H1 (cell line): ENCODE measurements at places on chromosomes 2 and 18. TPM values are rescaled to one million over a fixed set of nuclear protein-coding genes. Genes with fewer than 3 reads are reported as not detected.

- DNase-seq: no peak
These were observed 68.0 kb upstream of the RIOK3 start for GRCh38 chr18:23384778-23385736.

- no peak for DNase-seq
These were observed 9.8 kb downstream of the GATA6 start for GRCh38 chr18:22179174-22179573.

GRCh38 chr2:230317366-230317765, 9.6 kb upstream of the SP140L start:
- no peak for DNase-seq

GRCh38 chr2:96799623-96799935, 16.5 kb upstream of the CNNM3 start:
- no peak for DNase-seq

DNA sequence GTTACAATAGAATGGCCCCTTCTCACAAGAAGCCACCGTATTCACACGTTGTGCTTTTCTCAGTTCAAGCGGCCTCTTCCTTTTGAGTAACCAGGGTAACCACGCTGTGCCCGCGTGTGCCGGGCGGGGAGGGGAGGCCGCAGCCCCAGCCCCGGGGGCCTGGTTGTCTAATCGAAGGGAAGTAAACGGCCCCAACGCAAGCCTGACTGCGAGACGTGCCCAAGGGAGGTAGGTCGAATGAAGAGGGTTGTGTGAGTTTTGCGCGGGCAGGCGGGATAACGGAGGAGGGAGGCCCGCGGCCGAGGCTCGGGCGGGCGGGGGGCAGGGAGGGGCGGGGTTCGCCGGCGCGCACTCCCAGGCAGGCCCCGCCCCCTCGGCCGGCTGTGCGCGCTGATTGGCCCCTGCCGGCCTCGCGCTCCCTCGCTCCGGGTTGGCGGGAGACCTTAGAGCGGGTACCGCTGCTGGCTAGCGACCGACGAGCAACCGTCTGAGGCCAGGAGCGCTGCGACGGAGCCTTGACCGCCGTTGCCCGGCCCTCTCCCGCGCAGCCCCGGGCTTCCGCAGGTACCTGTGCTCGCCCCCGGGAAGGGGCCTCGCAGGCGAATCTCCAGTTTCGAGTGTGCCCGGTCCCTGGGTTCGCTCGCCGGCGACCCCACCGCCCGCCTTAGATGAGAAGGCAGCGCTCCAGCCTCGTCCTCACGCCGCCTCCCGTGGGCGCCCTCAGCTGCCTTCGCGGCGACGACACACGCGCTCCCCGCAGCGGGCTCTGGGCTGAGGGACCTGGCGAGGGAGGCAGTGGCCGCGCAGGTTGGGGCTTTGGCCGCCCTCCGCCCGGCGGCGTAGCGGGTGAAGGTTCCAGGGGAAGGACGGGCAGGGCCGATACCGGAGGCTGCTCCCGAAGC, at the start of gene SPDYA:
Gene SPDYA, plus strand, starts transcription at position 451 of the 902 bp plus-strand sequence. CDS start 5,181 bp downstream, outside the sequence.
- peak; percentile 86 for DNase-seq

DNA sequence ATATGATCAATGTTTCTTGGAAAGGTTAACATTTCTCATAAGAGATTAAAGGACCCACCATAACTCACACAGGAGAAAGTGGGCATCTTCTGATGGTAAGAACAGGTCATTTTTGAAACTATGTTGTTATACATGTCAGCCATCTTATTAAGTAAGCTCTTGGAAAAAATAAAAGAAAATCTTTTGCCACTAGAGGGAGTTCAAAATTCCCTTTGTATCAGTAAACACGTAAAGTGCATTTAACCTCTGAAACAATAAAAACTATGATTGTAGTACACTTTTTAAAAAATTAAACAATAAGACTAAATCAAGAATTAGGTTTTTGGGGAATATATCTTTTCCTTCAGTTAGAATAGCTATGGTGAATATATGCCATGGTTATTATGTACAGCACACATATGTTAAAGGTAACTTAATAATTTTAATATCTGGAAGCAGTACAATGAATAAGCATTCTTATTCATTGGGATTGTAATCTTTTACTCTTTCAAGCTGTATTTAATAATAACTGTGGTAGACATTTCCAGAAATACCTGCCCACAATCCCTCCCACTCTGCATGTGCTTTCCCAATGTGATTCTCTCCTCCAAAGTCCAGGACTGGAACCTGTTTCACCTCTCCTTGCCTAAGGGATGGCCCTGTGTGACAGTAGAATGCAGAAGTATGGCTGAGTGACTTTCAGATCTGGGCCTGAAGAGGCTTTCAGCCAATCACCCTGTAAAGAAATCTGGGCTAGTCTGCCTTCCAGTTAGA, 64.2 kb downstream of the RBMS1 start:
- DNase-seq: no peak

- DNase-seq: no peak
These were observed 29.4 kb upstream of the LPIN2 start for GRCh38 chr18:3042379-3042778.

DNA sequence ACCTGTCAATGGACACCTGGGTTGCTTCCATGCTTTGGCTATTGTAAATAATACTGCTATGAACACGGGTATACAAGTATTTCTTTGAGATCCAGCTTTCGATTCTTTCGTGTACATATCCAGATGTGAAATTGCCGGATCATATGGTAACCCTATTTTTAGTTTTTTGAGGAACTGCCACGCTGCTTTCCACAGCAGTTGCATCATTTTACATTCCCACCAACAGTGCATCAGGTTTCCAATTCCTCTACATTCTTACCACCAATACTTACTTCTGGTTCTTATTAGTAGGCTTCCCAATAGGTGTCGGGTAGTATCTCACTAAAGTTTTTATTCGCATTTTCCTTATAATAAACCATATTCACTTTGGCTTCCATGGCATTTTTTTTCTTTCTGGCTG, 69.6 kb downstream of the PID1 start:
- DNase-seq: no peak

DNA sequence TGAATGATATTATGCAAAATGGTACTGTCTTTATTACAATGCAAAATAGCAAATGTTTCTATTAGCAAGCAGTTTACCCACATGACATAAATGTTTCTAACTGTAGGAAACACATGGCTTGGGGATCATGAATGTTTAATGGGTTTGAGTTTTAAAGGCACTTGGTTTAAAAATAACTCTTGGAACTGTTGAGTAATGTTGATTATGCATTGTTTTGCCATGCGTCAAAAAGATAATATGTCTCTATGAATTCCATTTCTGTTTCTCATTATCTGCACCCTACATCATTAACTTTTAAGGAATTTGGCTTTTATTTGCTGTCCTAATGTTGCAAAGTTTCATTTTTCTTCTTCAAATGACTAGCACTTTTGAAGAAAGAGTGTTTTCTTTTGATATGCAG, 1355.5 kb downstream of the SUCLG1 start:
- DNase-seq: no peak

DNA sequence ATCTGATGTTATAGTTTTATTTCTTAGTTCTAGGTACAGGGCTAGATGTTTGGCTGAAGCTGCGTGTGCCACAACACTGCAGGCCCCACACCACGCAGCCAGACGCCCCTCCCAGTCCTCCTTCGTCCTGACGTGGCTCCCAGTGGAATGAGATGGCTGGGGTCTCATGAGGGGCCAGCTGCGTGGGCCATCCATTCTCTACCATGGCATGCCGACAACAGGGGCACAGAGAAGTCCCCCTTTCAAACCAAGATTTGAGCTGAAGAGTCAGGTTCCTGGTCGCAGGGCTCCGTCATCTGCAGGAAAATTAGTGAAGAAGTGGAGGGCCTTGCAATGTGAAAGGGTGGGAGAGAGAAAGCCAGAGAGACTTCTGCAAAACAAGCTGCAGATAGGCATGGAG, 64.5 kb downstream of the PARD6G start:
- no peak for DNase-seq

DNA sequence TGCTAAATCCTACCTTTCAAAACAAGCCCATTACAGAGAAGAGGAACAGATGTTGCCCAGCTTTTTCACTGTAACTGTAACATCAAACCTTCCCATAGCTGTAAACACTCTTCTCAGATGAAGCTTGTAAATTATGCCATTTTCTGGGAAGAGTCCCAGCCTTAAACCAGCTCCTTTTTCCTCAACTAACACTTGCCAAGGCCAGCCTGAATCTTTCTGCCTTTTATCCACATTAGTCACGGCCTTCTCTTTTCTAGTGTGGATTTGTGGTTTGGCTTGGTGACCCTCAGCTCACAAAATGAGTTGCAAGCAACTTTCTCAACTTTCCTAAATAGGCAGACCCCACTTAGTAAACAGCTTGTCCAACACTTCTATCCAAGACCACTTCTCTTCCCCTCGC, 90.2 kb downstream of the CABLES1 start:
- DNase-seq: no peak

DNA sequence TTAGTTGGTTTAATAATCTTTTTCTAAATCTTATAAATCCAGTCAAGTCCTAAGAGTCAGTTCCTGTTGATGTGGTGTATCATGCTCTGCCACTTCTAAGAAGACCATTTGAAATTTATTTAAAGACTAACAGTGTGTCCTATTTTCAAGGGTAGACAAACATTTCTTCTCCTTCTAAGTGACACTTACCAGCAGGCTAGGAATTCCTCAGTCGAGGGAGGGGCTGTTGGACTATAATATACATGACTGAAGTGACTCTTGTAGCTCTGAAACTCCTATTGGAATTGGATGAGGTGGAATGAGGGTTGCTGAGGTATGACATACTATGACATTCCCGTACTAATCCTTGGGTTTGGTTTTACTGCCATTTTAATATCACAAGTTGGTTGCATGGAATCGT, 30.6 kb downstream of the ITGB6 start:
- DNase-seq: no peak

DNA sequence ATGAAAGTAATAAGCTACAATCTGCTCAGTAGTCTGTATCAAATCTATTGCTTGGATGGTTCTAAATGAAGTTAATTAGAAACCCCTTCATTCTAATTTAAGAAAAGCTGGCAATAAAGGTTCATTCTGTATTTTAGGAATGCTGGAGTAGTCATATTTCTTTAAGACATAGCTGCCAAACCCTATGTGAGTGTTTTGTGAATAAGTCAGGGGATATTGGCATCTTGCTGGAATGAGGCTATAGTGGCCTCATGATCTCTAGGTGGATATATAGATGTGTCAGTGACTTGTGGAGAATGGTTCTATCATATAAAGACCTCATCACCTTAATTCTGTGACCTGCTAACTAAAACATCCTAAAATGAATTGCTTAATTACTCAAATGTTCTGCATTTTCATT, 196.3 kb downstream of the PDE1A start:
- no peak for DNase-seq

GRCh38 chr18:70848329-70848728, 559.5 kb downstream of the SOCS6 start:
- DNase-seq: no peak

The TMEM178A gene
- 14.0 and 14.9 TPM in 2 replicates for total RNA-seq

The ZNF514 gene
- 12.1 and 13.3 TPM in 2 replicates for total RNA-seq

The PJVK gene
- total RNA-seq: 2.3 and 2.4 TPM in 2 replicates

The MALL gene
- 3.6 and 3.9 TPM in 2 replicates for total RNA-seq

The FAHD2A gene
- 25.8 and 26.7 TPM in 2 replicates for total RNA-seq

The HAAO gene
- 2.5 and 3.2 TPM in 2 replicates for total RNA-seq

The CYTIP gene
- total RNA-seq: 0.23 TPM in 1 of 2 replicates, not detected in the other

The PSMA8 gene
- total RNA-seq: not detected in 2 replicates

The RSAD2 gene
- total RNA-seq: not detected in 2 replicates

The REG3G gene
- total RNA-seq: not detected in 2 replicates

The PIEZO2 gene
- total RNA-seq: 14.7 and 16.5 TPM in 2 replicates

The GAL3ST2 gene
- not detected in 2 replicates for total RNA-seq

The SLC8A1 gene
- 3.2 and 3.6 TPM in 2 replicates for total RNA-seq
